ENCODE measurements at places on chromosomes 11 and 22. TPM values are rescaled to one million over a fixed set of nuclear protein-coding genes. Genes with fewer than 3 reads are reported as not detected.

OR5D18 gene
- not detected for total RNA-seq

METTL15 gene
- total RNA-seq = 4.5 TPM

DNA sequence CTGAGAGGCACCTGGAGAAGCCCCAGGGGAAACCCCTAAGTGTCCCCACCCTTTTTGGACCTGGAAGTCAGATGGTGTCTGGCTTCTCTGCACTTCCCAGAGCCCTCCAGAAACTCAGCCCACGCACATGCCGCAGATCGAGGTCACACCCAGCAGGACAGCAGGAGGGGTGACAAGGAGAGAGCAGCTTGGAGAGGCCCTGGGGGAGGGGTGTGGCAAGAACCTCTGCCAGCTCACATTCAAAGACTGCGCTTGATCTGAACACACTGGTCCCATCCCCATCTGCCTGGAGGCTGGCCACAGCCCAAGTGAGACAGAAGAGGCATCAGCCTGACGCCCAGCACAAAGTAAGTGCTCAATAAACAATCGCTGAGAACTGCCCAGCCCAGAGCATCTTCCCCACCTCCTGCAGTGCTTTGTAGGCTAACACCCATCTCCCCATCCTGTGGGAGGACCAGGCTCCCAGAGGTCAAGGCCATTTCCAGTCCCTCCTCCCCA lies 21.4 kb downstream of the TMPRSS6 start:
- H3K4me3 ChIP-seq = no peak overlapping the region
- H3K27me3 ChIP-seq = no peaks in the 10 kb centered on the region
- no peak for DNase-seq
- H3K4me1 ChIP-seq = no peaks in the 10 kb centered on the region
- H3K27ac ChIP-seq = no peak overlapping the region

DNA sequence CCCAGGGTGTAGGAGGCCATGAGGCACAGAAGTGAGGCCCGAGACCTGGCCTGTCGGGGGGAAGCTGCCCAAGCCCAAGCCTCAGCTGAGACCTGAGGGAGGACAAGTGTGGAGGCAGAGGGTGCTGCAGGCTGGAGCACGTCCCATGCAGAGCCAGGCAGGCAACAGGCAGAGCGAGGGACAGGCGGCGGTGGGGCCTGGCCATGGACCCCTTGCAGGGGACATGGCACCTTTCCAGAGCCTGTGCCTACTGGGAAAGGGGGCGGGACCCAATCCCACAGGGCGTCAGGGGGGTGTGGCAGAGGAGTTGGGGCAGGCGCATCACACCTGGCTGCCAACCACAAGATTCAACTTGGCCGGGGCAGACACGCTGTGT lies 4.3 kb downstream of the TNNI2 start:
- peak overlapping the region; percentile 97 for H3K27ac ChIP-seq
- no peaks in the 10 kb centered on the region for H3K36me3 ChIP-seq
- H3K27me3 ChIP-seq = no peaks in the 10 kb centered on the region
- no peak for DNase-seq
- H3K4me1 ChIP-seq = peaks cover 54% of the 10 kb centered on the region

GRCh38 chr11:46270684-46271083 lies 6.8 kb upstream of the CREB3L1 start:
- peaks cover 34% of the 10 kb centered on the region for H3K4me1 ChIP-seq
- H3K27ac ChIP-seq = no peak overlapping the region
- no peak for DNase-seq
- no peaks in the 10 kb centered on the region for H3K36me3 ChIP-seq

DNA sequence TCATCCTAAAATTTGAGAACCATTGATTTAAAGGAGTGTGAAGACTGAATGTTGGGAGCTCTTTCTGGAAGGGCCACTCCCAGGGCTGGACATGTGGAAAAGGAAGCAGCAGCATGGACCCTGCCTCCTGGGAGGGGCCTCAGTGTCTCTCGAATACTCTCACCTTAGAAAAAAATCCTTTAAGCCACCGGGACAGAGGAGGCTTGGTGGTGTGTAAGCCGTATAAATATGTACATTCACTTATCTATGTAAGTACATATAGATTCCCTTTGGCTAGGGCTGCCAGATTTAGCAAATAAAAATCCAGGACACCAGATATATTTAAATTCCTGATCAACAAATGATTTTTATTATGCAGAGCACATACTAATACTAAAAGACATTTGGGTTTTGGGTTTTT lies 17.6 kb downstream of the NTM start:
- no peak overlapping the region for H3K4me3 ChIP-seq
- H3K36me3 ChIP-seq = no peaks in the 10 kb centered on the region
- no peaks in the 10 kb centered on the region for H3K27me3 ChIP-seq
- no peak for DNase-seq
- no peak overlapping the region for H3K27ac ChIP-seq

DNA sequence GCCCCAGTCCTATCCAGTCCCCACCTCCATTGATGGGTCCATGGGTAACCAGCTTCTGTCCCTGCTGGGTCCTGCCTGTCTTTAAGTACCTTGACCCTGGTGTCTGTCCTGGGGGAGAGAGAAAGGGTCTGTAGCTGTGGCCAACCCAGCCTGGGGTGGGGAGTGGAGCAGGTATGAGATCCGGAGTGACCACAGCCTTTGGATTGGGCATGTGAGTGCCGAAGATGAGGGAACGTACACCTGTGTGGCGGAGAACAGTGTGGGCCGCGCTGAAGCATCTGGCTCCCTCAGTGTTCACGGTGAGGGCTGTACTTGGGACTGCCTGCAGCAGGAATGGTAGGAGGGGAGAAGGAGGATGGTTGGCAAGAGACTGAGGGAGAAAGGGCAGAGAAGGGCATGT lies 5.2 kb downstream of the ROBO3 start:
- no peak overlapping the region for H3K27ac ChIP-seq
- no peak for DNase-seq
- peaks cover 2% of the 10 kb centered on the region for H3K27me3 ChIP-seq
- no peak overlapping the region for H3K4me3 ChIP-seq

DNA sequence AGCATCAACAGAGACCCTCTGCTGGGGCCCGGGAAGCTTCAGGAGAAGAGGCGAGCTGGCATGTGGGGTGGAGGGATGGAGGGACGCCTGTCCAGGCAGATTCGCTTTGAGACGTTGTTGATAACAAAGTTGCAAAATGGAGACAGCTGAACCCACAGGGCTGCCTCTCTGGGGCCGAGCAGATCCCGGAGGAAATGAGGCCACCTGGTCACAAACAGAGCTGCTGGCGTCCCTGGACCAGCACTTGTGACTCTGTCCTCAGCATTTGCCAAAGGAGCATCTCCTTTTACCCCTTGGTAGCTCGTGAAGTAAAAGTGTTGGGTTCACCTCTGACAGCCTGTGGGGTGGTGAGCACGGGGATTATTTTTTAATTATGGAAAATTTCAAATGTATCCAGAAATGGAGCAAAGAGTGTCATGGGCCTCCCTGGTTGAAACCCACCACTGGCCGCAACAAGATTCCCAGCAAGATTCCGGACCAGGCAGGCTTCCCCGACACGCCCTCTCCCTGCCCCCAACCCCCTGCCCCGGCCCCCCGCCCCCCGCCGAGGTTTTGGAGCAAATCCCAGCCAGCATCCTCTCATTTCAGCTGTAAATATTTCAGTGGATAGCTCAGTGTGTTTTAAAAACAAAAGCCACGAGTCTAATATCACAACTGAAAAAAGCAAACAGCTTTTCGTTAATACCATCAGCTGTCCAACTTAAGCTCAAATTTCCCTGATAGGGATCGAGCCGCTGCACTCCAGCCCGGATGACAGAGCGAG lies 20.3 kb downstream of the GRAMD4 start:
- H3K4me1 ChIP-seq = no peaks in the 10 kb centered on the region
- no peaks in the 10 kb centered on the region for H3K27me3 ChIP-seq
- H3K4me3 ChIP-seq = no peak overlapping the region
- H3K27ac ChIP-seq = no peak overlapping the region
- DNase-seq = no peak
